SK-MEL-5 (cell line): ENCODE measurements at places on chromosomes 11 and 22. TPM values are rescaled to one million over a fixed set of nuclear protein-coding genes. Genes with fewer than 3 reads are reported as not detected.

CD248 gene
- total RNA-seq: not detected in 2 replicates

MRGPRX4 gene
- total RNA-seq: 0.16 and 0.29 TPM in 2 replicates

DGCR6 gene
- 1.7 and 2.6 TPM in 2 replicates for total RNA-seq

OR51E2 gene
- total RNA-seq: not detected in 2 replicates

MPEG1 gene
- not detected in 2 replicates for total RNA-seq

C11orf86 gene
- not detected in 2 replicates for total RNA-seq

RAG1 gene
- total RNA-seq: 0.61 and 0.80 TPM in 2 replicates

MS4A8 gene
- not detected in 2 replicates for total RNA-seq

ACRV1 gene
- total RNA-seq: not detected in 2 replicates

IGSF9B gene
- total RNA-seq: 0.61 and 1.4 TPM in 2 replicates

CACNA1I gene
- total RNA-seq: not detected in 2 replicates

CASP4 gene
- total RNA-seq: 91.5 and 96.1 TPM in 2 replicates

FAM180B gene
- 0.63 and 0.85 TPM in 2 replicates for total RNA-seq

CDC45 gene
- total RNA-seq: 36.5 and 44.2 TPM in 2 replicates

HSPB2 gene
- total RNA-seq: not detected in 2 replicates

PGAP2 gene
- 11.8 and 14.9 TPM in 2 replicates for total RNA-seq

NLRP14 gene
- total RNA-seq: 0.08 TPM in 2 replicates
